GM13977 (cell line): ENCODE measurements at places on chromosomes 5 and 9.

GRCh38 chr9:96888591-96888990 is 34.3 kb upstream of the ZNF782 start:
- DNase-seq = no peak

- no peak for DNase-seq
Measured at GRCh38 chr5:124998520-124998919, 252.1 kb upstream of the ZNF608 start.

- DNase-seq = no peak
Measured at GRCh38 chr5:179438461-179438860, 93.2 kb upstream of the ADAMTS2 start.

DNA sequence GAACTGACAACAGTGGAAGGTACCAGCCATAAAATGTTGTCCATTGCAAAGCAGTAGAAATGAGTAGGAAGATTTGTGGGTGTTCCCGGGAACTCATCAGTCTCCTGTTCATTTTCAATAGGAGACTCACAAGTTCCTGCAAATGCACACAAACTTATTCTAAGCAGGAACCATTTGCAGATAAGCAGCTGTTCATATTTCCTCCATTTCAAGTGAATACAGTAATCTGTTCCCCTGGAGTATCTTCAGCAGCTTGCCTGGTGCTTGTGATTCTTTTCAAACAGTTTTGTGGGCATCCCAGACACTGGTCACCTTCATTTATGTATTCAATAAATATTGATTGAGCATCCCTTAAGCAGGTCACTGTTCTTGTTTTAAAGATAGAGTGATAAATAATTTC is 1315.5 kb upstream of the C9orf72 start:
- DNase-seq = no peak

DNA sequence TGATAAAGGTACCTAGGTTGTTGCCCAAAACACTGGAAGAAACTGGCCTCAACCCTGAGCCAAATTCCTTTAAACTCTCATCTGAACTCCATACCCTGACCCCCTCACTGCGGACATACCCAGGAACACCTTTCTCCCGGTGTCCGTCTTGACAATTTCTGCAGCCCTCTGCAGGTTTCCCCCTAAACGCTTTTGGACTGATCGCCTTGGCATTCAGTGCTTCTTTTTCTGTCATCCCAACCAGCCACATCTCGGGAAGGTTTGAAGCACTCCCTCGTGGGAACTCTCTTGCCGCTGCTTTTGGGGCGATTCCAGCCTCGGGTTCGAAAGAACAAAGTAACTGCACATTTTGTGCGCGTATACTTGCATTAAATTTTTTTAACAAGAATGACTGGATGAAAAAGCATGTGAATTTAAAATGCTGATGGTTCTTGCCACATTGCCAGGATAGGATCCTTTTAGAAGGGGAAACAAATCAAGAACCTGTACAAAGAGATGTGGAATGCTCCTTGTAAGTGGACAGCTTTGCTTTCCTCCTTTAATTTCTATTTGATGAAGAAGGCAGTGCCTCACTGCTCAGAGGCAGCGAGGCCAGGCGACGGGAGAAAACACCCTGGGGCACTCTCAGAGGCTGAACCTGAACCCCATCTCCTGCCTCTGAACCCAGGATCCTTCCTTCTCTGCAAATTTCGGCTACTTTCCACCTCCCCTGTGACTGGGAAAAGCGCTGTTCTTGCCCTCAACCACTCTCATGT is 615 bp downstream of the PSMD5 start:
- no peak for DNase-seq

GRCh38 chr5:167797933-167798332 is 493.5 kb upstream of the WWC1 start:
- no peak for DNase-seq

DNA sequence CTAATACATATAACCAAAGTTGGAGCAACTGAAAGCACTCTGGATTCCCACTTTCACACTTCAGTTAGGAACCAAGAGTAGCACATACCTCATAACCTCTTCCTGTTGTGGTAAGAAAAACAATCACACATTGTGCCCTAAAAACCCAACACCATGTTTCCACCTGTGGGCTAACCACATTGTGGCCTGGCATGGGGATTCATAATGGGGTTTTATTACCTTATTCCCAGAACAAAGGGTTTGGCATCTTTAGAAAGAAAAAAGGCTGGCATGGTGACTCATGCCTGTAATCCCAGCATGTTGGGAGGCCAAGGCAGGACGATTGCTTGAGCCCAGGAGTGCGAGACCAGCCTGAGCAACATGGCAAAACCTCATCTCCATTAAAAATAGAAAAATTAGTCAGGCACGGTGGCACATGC is 60.6 kb downstream of the HSD17B3 start:
- DNase-seq = no peak

- no peak for DNase-seq
Measured at GRCh38 chr9:14447103-14447502, 133.2 kb upstream of the NFIB start.

DNA sequence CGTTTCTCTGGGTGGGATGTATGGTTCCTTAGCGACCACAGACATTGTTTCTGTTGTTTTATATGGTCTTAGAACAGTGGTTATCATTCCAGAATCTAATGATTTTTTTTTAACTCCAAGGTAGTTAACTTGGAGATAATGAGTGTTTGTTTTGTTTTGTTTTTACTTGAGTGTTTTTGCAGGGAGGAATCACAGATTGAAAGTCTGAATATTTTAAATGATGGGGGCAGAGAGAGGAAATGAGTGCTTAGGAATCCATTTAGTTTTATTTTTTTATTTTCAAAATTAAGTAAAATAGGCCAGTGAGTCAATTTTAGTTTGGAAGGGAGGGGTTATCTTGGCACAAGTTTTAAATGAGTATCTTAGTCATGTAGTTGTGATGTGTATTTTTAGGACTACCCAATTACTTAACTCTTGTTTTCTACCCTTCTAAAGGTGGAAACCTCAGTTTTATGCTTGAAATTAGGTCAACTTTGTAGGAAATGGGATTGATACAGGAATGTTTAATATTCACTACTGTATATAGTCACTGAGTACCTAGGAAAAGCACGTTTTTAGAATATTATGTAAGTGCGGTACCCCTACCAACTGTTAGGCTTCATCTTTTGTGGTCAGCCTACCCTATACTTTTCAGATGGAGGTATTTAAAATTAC is 2.0 kb downstream of the UBE2R2 start:
- peak; percentile 20 for DNase-seq

GRCh38 chr5:59863777-59864176 is 29.7 kb downstream of the PDE4D start:
- DNase-seq = no peak

DNA sequence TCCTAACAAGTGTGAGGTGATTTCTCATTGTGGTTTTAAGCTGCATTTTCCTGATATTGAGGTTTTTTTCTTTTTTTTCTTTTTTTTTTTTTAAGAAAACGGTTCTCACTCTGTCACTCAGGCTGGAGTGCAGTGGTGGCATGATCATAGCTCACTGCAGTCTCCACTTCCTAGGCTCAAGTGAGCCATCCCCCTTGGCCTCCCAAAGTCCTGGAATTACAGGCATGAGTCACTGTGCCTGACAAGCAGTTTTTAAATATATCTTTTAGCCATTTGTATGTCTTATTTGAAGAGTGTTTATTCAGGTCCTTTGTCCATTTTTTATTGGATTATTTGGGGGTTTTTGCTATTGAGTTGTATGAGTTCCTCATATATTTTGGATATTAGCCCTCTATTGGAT is 53.8 kb downstream of the GCNT1 start:
- DNase-seq = no peak

- DNase-seq = no peak
Measured at GRCh38 chr9:116323012-116323411, 169.4 kb downstream of the PAPPA start.

- no peak for DNase-seq
Measured at GRCh38 chr5:53915120-53915519, 354.7 kb downstream of the NDUFS4 start.

DNA sequence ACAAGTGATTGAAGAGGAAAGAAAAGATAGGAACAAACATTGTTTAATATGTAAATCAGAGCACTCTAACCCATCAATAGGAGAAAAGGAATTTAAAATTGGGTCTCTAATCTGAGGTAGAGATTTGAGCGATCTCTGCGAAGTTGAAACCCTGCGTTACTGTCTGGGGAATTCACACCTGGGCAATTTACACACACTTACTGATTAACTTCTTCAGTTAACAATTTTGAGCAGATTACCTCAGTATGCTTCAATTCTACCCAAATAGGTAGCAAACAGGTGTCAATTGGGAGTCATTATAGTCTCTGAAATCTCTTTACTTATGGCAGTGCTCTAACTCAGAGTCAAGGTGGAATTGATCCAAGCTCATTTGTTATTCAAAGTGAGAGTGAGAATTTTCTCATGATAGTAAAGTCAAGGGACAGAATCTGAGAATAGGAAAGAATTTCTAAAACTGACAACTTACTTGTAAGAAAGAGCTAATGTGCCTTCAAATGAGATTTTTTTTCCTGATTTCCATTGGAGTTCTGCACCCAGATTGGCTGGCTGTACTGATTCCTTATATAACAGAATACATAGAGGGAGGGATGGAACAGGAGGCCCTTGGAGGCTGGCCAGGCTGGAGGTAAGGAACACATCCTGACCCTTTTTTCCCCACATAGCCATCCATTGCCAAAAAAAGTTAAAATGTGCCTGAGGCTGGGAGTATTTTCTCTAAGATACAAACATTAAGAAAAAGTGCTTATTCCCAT is 27.1 kb upstream of the IFNA14 start:
- no peak for DNase-seq

DNA sequence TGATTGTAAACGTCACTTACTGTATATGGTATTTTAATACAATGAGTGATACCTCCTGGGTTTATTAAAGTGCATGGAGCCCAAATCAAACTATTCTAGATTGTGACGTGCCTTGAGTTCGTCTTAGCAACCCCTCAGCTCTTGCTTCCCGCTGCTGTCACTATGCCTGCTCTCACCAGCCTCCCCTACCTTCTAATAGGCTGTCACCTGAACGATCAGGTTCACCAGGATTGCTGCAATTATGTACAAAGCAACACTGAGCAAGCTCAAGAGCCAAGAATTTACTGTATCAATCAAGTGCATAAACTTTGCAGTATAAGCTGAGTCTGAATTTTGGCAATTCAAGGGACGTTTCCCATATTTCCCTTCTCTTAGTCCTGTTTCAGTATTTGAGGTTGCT is 3.0 kb downstream of the LECT2 start:
- DNase-seq = no peak

- DNase-seq = no peak
Measured at GRCh38 chr5:133910571-133910970, 57.9 kb downstream of the C5orf15 start.

- no peak for DNase-seq
Measured at GRCh38 chr5:84869675-84870074, 485.0 kb upstream of the EDIL3 start.

DNA sequence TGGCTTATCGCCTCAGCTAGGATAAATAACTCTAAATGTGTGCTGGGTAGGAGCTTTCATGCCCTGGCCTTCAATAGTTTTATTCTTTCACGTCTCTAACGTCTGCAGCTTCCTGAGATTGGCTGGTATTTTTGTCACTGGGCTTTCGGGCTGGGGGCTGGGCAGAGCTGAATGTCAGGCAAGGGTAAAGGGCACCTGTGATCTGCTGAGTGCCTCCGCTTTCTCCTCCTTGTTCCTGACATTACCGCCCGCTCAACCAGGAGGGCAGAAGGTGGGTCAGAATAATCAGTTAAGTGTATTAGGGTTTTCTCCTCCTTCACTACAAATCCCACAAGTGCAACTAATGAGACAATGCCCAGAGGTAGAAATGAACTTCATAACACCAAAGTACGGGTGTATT is 216.6 kb downstream of the TSSK1B start:
- no peak for DNase-seq

DNA sequence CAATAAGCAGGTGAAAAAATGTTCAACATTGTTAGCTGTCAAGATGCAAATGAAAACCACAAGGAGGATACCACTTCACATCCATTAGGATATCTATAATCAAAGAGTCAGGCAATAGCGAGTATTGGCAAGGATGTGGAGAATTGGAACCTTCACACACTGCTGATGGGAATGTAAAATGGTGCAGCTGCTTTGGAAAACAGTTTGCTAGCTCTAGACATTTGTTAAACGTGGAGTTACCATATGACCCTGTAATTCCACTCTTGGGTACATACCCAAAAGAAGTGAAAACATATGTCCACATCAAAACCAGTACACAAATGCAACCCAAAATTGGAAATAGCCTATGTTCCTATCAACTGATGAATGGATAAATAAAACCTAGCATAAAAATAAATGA is 37.4 kb downstream of the SCAMP1 start:
- DNase-seq = no peak

DNA sequence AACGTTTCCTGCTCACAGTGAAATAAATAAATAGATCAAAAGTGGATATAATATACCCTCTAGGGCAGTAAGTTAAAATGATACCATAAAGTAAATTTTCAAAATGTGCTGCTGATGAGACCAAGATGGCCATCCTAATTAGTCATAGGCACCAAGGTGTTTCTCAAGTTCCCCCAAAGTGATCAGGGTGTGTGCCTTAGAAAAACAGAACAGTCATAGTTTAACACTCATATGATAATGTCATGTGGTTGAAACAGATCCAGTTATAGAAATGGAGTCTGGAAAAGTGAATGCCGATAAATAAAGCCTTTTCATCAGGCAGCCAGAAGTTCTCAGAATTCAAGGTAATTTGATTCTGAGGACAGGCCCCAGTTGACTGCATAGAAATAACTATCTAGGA is 161.5 kb upstream of the CDKN2B start:
- no peak for DNase-seq

DNA sequence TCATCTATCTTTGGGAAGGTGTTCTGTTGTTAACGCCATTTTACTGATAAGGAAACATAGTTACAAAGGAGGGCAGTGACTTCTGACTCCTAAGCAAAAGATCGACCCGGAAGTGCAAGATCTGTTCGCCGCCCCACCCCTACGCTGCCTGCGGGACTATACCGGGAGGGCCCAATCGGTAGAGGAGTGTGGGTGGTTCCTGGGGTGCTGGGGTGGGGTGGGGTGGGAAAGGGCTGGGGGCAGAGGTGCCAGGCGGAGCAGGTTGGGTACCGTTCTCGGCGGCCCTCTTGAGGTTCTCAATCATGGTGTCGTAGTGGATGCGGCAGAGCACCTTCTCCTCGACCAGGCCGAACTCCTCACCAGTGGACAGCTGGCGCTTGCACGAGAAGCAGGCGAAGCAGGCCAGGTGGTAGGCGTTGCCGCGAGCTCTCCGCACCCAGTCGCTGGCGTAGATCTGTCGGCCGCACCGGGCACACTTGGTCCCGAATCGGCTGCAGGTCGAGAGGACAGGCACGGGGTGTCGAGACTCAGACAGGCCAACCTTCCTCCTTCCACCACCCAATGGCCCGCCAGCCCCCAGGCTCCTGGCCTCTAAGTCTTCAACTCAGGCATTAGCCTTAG is 11.8 kb downstream of the LHX6 start:
- peak; percentile 9 for DNase-seq
